CD8-positive, alpha-beta memory T cell (primary cell): ENCODE measurements at places on chromosomes 2 and 18.

DNA sequence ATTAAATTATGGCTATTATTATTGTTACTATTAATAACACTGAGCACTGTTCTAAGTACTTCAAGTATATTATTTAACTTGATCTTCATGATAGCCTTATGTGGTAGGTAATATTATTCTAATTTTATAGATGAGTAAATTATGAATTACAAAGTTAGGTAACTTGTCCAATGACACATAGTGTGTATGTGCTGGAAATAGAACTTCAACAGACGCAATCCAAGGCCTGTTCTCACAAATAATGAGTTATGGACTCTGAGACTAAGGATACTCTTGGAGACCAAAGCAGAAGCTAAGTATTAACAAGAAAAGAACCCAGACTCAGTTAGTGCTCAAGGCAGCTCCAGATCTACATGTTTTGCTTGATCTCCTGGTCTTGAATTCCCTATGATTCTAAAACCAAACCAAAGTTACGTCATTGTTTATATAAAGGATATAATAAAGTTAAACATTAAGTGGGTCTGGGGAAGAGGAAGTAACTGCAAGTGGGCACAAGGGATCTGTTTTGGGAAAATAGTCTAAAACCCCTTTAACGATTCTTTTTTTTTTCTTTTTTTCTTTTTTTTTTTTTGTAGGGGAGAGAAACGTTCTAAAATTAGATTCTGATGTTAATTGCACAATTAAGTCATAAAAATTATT lies 211.3 kb downstream of the ERBB4 start:
- no peak for DNase-seq

GRCh38 chr2:170573671-170574070 lies 141.5 kb upstream of the SP5 start:
- DNase-seq, result no peak

- no peak for DNase-seq
These were observed 36.2 kb downstream of the NDUFAF7 start for GRCh38 chr2:37267685-37268084.

DNA sequence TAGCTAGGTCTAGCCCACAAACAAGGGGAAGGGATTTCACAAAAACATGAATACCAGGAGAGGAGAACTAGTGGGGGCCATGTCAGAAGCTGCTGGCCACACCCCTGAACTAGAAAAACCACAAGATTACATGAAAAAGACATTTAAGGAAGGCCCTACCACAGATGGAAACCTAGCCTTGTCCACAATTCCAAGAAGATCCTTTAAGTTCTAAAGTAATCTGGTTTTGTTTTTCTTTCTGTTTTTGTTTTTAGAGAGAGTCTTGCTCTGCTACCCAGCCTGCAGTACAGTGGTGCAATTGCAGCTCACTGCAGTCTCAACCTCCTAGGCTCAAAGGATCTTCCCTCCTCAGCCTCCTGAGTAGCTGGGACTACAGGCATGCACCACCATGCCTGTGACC lies 34.2 kb upstream of the CAB39 start:
- no peak for DNase-seq
